ENCODE measurements at places on chromosomes 16 and 17. TPM values are rescaled to one million over a fixed set of nuclear protein-coding genes. Genes with fewer than 3 reads are reported as not detected.

- DNase-seq: no peak
- no peaks in the 10 kb centered on the region for H3K4me1 ChIP-seq
- no peak overlapping the region for H3K4me3 ChIP-seq
- no peaks in the 10 kb centered on the region for H3K36me3 ChIP-seq
- H3K27me3 ChIP-seq: no peaks in the 10 kb centered on the region
These were observed 11.3 kb downstream of the ASGR1 start for GRCh38 chr17:7167832-7168231.

- H3K27me3 ChIP-seq: no peaks in the 10 kb centered on the region
- no peak overlapping the region for H3K4me3 ChIP-seq
- H3K27ac ChIP-seq: peak overlapping the region; percentile 90
- peak; percentile 99 for DNase-seq
- H3K36me3 ChIP-seq: no peaks in the 10 kb centered on the region
These were observed 17.4 kb downstream of the ITPRIPL2 start for GRCh38 chr16:19130852-19131824.

- no peaks in the 10 kb centered on the region for H3K27me3 ChIP-seq
- peaks cover 64% of the 10 kb centered on the region for H3K36me3 ChIP-seq
- H3K4me3 ChIP-seq: no peak overlapping the region
- no peak for DNase-seq
These were observed 14.8 kb upstream of the TMED6 start for GRCh38 chr16:69366431-69366830.

DNA sequence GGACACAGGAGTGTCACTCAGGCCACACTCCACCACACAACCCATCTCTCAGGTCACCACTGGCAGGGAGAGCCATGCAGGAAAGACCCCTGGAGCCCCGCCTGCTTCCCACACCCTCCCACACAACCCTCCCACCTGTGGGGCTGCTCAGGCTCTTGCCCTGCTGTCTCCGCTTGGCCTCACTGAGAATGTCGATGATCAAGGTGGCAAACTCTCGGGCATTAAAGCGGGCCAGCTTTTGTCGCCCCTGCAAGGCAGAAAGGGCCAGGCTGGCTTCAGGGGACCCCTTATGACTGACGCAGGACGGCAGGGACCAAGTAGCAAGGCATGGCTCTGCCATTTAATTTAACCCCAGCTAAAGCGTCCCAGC, 8.5 kb downstream of the TP53I13 start:
- no peaks in the 10 kb centered on the region for H3K27me3 ChIP-seq
- peaks cover 85% of the 10 kb centered on the region for H3K36me3 ChIP-seq
- H3K4me1 ChIP-seq: peaks cover 16% of the 10 kb centered on the region
- H3K27ac ChIP-seq: no peak overlapping the region
- no peak overlapping the region for H3K4me3 ChIP-seq

GRCh38 chr16:89143201-89143741, 28.3 kb upstream of the CDH15 start:
- no peak overlapping the region for H3K27ac ChIP-seq
- DNase-seq: no peak
- H3K4me3 ChIP-seq: no peak overlapping the region
- H3K36me3 ChIP-seq: no peaks in the 10 kb centered on the region
- no peaks in the 10 kb centered on the region for H3K4me1 ChIP-seq
- H3K27me3 ChIP-seq: no peaks in the 10 kb centered on the region

- no peaks in the 10 kb centered on the region for H3K36me3 ChIP-seq
- no peak overlapping the region for H3K4me3 ChIP-seq
- no peaks in the 10 kb centered on the region for H3K4me1 ChIP-seq
- peaks cover 3% of the 10 kb centered on the region for H3K27me3 ChIP-seq
- no peak overlapping the region for H3K27ac ChIP-seq
These were observed 57.9 kb upstream of the CNEP1R1 start for GRCh38 chr16:49967012-49967559.

GRCh38 chr17:74442670-74443515, 11.0 kb downstream of the GPRC5C start:
- H3K4me1 ChIP-seq: no peaks in the 10 kb centered on the region
- no peak for DNase-seq
- no peak overlapping the region for H3K27ac ChIP-seq
- no peak overlapping the region for H3K4me3 ChIP-seq
- H3K36me3 ChIP-seq: no peaks in the 10 kb centered on the region

DNA sequence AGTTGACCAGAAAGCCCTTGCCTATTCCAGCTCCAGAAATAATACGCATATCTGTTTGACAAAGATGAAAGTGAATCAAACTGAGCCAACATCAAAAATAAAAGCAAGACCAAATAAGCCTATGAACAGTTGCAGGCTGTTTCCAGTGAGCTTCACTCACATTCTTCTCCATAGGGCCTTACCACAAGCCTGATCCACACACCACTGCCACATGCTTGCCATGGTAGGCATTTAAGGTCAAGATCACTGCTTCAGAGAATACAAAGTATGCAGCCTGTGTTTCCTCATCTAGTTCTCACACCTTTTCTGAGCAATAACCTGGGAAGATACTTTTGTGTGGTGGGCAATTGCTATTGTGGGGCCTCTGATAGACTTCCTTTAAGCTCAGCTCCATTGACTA, 1060.2 kb downstream of the CDH11 start:
- no peak overlapping the region for H3K27ac ChIP-seq
- H3K27me3 ChIP-seq: no peaks in the 10 kb centered on the region
- no peak for DNase-seq

DNA sequence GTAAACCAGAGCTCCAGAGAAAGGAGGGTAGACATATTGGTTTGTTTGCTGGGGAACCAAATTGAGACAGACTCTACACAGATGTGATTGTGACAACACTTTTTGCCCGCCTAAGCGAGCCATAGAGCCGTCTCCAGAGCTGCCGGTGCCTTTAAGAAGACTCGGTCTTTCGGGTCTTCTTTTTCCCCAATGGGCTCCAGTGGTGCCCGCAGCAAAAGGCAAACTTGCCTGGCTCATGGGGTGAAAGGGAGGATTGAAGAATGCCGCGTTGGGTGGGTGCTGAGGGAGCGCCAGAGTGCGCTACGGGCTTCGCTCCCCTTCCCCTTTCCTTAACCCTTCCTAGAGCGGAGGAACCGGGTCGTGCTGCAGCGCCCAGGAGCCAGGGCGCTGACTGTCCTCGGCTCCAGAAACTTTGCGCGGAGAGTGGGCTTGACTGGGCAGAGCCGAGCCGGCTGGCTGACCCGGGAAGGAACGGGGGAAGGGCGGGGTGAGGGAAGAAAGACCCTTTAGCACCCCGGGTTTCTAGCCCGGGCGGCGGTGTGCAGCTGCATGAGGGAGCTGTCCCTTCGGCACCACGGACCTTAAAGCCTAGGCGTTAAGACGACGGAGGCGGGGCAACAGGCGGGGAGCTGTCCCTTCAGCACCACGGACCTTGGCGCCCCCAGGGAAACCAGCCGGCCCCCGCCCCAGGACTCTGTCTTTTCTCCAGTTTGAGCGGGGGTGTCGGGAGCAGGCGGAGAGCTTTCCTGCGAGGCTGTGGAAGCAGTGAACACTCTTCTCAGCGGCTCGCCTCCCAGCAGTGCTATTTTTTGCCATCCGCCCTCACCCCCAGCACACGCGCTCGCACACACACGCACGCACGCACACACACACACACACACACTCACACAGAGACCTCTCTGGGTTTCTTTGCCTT, at the start of gene CACNG3:
CACNG3 (plus strand) TSS at position 880 of the 916 bp plus-strand sequence. CDS start 420 bp downstream, outside the sequence.
- peak within 1 kb of the TSS; percentile 86 for H3K27ac ChIP-seq
- DNase-seq: peak; percentile 94

GRCh38 chr16:85152414-85153030, 40.2 kb upstream of the CIBAR2 start:
- no peak for DNase-seq
- no peaks in the 10 kb centered on the region for H3K36me3 ChIP-seq
- H3K4me3 ChIP-seq: no peak overlapping the region

DNA sequence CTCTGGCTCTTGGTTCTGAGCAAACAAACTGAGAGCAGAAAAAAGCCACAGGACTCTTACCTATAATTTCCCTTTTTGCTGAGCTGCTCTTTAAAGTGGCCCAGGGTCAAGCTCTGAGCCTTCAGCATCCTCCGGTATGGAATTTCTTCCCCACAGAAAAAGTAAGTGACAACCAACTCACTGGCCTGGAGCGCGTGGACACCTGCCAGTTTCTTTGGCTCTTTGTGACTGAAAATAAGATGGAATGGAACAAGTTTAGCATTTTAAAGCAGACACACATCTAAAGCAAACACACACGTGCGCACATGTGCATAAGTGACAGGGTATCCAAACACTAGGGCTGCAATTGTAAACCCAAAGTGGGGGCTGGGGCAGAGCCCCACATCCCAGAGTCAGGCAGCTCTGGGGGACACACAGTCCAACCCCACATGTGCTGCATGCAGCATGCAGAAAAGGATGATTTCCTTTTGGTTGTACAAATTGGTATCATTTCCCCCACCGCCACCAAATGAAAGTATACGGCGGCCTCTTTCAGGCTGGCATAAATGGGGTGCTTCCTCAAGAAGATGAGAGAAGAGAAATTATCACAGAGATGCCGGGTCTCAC, 27.5 kb downstream of the AXIN2 start:
- H3K4me1 ChIP-seq: peaks cover 13% of the 10 kb centered on the region
- no peak for DNase-seq
- H3K27ac ChIP-seq: no peak overlapping the region
- H3K36me3 ChIP-seq: peaks cover 6% of the 10 kb centered on the region
- H3K27me3 ChIP-seq: no peaks in the 10 kb centered on the region
- no peak overlapping the region for H3K4me3 ChIP-seq

DNA sequence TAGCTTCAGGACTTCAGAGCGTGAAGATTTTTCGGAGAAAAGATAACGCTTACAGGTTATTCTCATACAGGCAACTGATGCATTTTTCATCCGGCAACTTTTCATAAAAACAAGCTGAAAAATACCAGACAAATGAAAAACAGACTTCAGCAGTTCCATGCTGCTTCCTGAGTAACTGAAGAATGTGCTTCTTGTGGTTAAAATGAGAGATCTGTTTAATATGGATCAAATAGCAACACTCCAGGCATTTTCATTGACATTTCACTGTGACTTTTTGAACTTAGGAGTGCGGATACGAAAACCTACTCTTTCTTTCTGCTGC, 705 bp upstream of the PITPNC1 start:
- peak overlapping the region; percentile 91 for H3K27ac ChIP-seq

GRCh38 chr17:60501589-60501988, 24.5 kb downstream of the APPBP2 start:
- no peak for DNase-seq
- no peak overlapping the region for H3K27ac ChIP-seq
- H3K36me3 ChIP-seq: no peaks in the 10 kb centered on the region

DNA sequence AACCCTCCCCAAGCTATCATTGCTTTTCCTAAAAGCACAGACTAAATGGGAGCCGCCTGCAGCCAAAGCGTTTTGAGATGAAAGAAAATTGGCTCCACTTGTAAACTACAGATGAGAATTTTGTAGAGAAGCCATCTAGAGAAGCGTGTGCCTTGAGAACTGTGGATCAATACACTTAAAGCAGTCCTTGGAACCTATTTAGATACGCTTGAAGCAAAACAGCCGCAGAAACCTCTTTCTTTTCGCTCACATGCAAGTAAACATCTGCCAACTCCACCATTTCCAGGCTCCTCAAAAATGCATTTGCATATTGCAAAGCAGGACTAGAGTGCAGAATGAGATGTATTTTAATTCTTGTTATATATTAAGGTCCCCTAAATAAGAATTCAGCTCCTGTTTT, 13.1 kb downstream of the KIAA0513 start:
- no peak overlapping the region for H3K27ac ChIP-seq
- DNase-seq: no peak
- no peaks in the 10 kb centered on the region for H3K4me1 ChIP-seq

- no peaks in the 10 kb centered on the region for H3K27me3 ChIP-seq
- H3K27ac ChIP-seq: no peak within 1 kb of the TSS
- DNase-seq: peak; percentile 68
- no peaks in the 10 kb centered on the region for H3K4me1 ChIP-seq
- no peaks in the 10 kb centered on the region for H3K36me3 ChIP-seq
- H3K4me3 ChIP-seq: no peak within 1 kb of the TSS
These were observed at the start of gene NLRP1 for GRCh38 chr17:5584383-5585286. NLRP1 (minus strand) TSS chr17:5584509; CDS start chr17:5583957, 552 bp downstream.

GRCh38 chr17:79591695-79592094, 19.2 kb downstream of the RBFOX3 start:
- no peak for DNase-seq
- no peak overlapping the region for H3K27ac ChIP-seq
- no peaks in the 10 kb centered on the region for H3K36me3 ChIP-seq
- peaks cover 82% of the 10 kb centered on the region for H3K27me3 ChIP-seq

- H3K4me3 ChIP-seq: no peak overlapping the region
- H3K4me1 ChIP-seq: no peaks in the 10 kb centered on the region
- H3K27ac ChIP-seq: no peak overlapping the region
- H3K27me3 ChIP-seq: peaks cover 7% of the 10 kb centered on the region
- no peak for DNase-seq
These were observed 108.2 kb downstream of the NPIPB5 start for GRCh38 chr16:22618842-22619241.

DNA sequence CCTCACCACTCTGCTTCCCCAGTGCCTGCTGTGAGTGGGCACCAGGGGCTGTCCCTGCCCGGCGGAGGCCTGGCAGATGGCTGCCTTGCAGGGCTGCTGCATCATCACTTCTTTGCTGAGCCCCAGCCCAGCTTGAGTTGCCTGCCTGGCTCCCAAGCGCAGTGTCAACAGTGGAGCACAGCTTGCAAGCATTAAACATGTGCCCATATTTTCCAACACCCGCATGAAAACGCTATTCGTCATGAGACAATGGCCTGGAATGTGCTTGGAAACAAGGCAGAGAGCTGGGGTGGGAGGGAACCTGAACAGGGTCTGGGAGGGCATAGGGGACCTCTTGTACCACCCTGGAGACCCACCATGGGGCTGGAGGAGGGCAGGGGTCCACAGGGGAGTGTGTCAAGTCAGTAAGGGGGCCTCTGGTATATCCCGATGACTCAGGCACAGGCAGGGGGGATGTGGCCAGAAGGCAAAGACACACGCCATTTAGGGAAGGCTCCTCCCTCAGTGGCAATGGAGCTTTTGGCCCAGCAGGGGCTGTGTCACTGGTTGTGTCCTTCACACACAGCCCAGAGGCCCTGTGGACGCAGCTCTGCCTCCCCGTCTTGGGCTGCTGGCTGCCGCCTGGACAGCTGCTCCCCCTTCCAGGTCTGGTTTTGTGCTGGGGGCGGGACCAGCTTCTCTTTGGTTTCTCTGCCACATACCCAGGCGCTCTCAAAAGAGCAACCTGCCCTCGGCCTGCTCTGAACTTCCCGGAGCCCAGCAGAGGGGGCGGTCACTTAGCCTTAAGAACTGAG, 17.4 kb upstream of the MTSS2 start:
- H3K27me3 ChIP-seq: no peaks in the 10 kb centered on the region
- DNase-seq: peak; percentile 65
- no peak overlapping the region for H3K4me3 ChIP-seq

The SLC38A10 gene
- 77.3 TPM for total RNA-seq

The TOX3 gene
- total RNA-seq: 17.6 TPM

The RAP1GAP2 gene
- total RNA-seq: 0.04 TPM

The SLC22A31 gene
- 1.0 TPM for total RNA-seq

The CCL16 gene
- not detected for total RNA-seq

The BLTP2 gene
- 176 TPM for total RNA-seq

The CETP gene
- not detected for total RNA-seq

The MEFV gene
- not detected for total RNA-seq

The CDH16 gene
- total RNA-seq: not detected

The USP6 gene
- total RNA-seq: 0.24 TPM
